ENCODE measurements at places on chromosomes 3 and 15.

DNA sequence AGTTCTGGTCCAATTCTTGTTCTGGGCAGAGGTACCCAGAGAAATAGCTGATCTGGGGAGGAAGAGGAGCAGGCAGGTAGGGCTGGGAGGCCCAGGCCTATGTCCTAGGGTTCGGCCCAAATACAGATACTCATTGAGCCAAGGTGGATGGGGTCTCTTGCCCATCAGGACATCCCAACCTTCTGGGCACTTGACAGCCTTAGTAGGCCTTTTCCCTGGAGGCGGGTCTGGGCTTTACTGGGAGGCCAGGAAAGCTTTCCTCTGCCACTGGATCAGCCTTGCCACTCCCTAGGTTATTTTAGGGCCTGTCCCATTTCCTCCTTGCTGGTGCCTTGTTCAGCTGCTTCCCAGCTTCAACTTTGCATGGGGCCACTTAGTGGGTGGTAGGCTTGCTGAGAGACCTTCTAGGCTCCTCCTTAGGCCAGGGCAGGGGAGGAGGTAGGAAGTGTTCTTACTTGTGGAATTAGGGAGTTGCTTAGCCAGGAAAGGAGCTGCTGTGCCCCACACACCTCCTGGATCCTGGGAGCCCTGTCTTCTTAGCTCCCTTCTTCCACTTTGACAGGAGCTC, 9.7 kb downstream of the TEX264 start:
- DNase-seq, result no peak

GRCh38 chr15:90561344-90562244, 31.9 kb downstream of the CRTC3 start:
- no peak for DNase-seq

DNA sequence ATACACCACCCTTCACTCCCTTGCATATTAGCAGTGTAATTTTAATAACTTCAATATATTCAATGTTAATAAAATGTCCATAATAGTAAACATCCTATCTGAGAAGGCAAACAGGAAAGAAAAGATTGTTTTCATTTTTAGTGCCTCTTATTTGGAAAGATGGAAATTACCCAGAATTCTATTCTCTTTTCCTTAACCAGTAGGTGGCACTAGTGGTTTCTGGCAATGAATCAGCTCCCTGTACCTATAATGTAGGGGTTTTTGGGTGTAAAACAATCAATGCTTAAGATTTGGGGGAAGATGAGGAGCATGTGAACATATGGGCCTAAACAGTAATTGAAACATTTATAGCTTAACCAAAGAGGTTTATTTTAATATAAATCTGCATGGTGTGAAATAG, 5.7 kb upstream of the SEMA6D start:
- DNase-seq, result no peak

GRCh38 chr3:131174752-131175151, 148.1 kb downstream of the NEK11 start:
- no peak for DNase-seq

DNA sequence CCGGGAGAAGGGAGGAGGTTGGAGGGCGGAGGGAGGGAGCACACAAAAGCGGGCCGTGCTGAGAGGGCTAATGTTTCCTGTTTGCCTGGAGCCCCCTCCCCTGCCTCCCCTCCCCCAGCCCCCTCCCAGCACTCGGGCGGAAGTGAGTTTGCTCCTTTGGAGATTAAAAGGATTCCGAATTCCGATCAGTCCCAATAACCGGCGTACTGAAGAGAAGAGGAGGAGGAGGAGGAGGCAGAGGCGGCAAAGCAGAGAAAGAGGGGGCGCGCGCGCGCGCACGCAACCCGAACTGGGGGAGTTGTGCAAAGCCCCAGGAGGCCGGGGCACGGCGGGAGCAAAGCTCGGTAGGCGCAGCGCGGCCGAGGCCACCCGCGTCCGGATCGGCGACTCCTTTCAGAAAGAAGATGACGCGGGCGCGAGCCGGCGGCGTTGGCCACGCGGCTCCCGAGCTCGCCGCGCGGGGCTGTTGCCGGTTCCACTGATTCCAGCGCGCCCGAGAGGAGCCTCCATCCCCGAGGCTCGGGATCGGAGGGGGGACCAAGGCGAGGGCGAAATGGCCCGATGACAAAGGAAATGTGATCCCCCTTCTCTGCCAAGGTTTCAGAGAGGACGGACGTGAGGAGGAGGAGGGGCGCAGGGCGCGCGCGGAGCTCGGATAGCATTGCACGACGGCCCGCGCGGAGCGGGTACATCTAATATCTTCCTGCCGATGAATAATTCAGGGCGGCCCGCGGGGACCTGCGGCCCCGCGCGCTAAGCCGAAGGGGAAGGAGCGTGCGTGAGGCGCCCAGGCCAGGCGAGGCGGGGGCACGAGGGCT, 1.1 kb upstream of the TRIM71 start:
- DNase-seq, result no peak

- no peak for DNase-seq
These were observed 13.2 kb upstream of the TRANK1 start for GRCh38 chr3:36957862-36958686.

DNA sequence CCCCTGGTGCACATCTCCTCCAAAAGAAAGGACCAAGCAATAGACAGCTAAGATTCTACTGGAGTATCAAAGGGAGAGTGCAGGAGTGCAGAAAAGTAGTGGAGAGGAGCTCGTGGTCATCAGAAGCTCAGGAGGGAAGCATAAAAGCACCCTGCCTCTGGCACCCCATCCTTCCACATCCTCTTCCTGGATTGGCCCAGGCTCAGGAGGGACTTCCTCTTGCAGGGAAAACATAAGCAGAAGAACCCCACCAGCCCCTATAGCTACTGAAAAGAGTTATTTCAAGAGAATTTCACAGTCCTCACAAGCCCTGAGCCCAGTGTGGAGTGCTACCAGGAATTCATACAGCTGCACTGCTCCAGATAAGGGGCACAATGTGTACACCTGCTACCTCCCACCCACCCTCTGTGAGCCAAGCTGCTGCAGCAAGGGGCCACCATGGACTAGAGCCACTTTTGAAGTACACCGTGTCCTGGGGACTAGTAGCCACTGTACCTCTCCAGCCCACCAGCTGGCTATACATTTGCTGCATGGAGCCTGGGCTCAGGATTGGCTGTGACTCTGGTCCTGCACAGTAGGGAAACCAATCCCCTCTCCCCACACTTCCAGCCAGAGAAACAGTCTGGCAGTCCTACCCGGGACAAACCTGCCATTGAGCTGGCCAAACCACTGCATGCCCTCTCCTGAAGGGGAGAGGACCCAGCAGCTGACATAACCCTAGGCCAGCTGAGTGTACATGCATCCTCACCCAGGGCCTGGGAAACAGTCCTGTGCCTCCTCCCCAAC, 43.0 kb downstream of the CD200R1 start:
- DNase-seq, result no peak

DNA sequence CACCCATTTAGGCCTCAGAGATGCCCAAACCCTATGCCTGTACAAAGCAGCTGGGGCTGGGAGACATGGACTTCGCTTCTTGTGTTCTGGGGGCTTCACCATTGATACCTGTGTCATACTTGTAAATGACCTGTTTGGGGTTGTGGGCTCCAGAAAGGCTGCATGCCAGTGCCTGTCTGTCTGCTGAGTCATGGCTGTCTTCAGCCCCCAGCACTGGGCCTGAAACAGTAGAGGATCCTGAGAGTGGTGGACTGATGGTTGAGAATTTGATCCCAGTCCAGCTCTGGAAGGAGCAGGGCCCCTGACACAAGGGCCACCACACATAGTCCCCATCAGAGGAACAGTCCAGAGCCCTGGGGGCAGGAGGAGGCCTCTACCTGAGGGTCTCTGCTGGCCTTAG, 24.6 kb upstream of the APEH start:
- DNase-seq, result no peak

GRCh38 chr3:27507515-27508266, 23.5 kb upstream of the SLC4A7 start:
- no peak for DNase-seq

GRCh38 chr3:130256821-130257340, 88.6 kb upstream of the COL6A5 start:
- no peak for DNase-seq

Measured in NCI-H187 treated with DMSO at 0.1 percent for 48 hours (cell line).